ENCODE measurements at places on chromosomes 4 and X.

- no peak for DNase-seq
Observed at GRCh38 chrX:10611441-10612090, 8.8 kb downstream of the MID1 start.

DNA sequence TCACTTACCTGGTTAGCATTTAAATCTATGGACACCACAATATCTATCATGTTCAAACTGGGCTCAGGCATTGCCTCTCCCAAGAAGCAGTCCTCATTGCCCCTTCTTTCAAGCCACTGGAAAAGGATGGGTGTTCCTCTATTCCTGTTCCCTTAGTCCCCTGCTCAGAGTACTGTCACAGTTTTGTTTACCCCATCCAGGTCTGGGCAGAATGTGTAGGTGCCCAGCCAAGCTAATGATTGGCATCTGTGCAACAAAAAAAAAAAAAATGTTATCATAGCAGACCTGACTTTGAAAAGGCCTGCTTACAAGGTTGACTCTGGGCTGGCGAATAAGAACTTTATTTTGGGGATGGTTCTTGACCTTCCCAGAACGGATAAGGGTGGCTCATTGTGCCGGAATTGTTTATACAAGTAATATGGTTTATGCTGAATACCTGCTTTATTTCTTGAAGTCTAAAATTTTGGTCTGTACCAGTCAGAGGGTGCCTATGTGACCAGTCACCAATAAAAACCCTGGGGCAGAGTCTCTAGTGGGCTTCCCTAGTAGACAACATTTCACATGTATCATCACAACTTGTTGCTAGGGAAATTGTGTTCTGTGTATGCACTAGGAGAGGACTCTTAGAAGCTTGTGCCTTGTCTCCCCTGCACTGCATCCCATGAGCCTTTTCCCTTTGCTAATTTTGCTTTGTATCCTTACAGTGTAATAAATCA lies 47.9 kb downstream of the JADE3 start:
- DNase-seq: no peak

DNA sequence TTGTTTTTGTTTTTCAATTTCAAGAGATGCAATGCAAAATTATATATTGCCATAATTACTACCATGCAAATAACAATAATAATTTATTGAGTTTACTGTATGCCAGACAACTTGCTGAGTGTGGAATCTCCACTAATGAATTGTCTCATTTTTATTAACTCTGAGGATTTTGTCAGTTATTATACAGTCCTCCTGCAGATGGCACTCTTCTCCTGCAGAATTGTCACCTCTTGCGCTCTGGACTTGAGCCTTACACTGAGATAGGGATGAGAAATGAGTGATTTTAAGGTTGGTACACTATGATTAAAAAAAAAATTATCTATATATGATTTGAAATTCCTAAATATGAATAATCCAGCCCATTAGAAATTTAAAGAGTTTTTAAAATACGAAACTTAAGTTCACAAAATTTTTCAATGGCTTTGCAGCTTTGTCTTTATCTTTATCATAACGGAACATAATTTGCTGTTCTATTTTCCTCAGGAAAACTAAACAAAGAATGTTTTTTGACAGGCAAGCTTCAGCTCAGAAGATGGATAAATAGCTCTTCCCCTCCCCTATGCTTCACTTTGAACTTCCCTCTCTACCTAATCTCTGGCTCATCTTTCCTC lies 12.7 kb upstream of the PAQR3 start:
- DNase-seq: peak; percentile 7

GRCh38 chr4:89000844-89001360 lies 56.1 kb downstream of the FAM13A start:
- peak; percentile 92 for DNase-seq

DNA sequence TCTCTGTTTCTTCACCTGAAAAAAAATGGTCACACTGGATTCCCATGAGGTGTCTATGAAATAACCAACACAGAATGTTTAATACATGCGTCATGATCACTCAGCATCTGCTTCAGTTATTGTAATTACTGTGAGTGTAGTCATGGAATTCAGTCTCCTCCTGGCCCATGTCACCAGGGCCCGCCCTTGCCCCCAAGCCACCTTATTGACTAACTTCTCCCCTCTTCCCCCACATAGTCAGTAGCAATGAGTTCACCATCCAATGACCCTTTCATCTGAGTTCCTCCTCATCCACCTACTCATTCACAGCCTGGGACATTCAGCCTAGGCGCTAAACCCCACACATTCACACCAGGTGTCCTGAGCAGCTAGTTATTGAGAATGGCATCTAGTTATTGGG lies 15.6 kb downstream of the PNMA6F start:
- DNase-seq: no peak

DNA sequence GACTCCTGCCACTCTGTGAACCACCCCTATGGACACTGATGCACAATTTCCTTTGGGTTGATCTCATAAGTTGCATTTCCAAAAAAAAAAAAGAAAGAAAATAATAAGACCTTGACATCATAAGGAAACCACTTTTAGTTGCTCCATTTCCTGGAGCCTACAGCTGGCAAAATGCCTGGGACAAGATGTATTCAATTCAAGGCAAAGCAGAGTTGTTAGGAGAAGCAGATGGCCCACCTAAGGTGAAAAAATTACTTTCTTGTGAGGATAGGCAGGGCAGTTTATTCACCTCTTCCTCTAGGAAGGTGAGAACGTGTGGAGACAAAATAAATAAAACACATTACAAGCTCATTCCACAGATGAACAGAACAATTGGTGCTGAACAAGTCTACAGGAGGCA lies 14.1 kb upstream of the SCRG1 start:
- DNase-seq: no peak

- DNase-seq: no peak
Observed at GRCh38 chr4:99654361-99654761, 3.3 kb downstream of the C4orf54 start.

DNA sequence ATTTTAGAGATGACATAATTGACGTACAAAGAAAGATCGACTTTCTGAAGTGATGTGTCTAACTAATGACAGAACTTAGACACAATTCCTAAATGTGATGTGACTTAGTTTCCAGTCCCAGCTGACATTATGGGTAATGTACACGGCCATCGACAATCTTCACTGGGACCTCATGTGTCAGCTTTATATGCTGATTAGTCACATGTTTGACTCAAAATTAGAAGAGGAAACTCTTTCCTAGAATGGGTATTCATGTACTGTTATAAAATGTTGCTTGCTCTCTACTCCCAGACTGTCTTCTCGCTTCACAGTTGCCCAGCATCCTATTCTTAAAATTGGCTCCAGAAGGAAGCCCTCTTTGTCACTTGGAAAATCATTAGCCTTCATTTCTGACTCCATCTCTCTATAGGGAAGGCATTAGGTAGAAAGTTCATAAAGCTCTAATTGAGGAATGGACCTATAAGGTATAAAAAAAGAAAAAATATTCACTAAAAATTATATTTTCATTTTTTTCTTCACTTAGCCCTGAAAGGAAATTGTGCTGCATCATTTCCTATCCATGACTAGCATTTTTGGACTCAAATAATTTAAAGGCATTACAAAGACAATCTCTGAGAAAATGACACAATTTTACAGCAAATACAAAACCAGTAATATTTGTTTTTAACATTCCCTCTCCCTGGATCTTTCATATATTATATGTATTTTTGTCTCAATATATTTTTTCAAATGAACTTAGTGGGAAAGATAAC lies 554.6 kb downstream of the INPP4B start:
- DNase-seq: no peak

DNA sequence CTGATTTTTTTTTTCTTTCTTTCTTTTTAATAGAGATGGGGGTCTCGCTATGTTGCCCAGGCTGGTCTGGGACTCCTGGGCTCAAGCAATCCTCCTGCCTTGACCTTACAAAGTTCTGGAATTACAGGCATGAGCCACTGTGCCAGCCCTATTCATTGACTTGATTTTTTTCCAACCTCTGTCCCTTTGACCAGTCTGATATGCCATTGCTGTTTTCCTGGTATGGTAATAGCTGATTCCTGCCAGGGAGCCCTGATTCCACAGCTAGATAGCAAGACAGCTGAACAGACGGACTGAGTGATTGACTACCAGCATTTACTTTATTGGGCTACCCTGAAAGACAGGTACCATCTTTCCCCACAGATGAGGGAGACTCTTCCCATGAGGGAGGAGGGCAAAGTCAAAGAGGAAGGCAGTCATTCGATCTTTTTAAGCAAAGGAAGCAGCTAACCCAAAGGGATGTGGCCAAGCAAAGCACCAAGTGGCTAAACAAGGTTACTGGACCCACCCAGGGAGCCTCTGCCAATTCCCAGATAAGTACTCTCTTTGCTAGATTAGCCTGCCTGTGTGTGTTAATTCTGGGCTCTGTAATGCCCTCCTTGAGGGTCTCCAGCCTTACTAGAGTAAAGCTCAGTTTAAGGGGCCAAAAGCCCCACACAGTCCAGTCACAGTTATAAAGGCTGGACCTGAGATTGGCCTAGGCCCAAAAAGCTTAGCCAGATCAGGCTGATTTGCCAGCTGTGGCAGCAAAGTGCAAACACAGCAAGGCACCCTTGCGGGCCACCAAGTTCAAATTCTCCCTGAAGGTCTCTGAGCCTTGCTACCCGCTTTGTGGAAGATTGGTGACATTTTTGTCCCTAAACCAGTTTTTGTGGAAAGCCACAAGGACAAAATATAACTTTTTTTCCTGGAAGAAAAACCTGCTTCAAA lies 192.4 kb upstream of the GPC4 start:
- DNase-seq: no peak

DNA sequence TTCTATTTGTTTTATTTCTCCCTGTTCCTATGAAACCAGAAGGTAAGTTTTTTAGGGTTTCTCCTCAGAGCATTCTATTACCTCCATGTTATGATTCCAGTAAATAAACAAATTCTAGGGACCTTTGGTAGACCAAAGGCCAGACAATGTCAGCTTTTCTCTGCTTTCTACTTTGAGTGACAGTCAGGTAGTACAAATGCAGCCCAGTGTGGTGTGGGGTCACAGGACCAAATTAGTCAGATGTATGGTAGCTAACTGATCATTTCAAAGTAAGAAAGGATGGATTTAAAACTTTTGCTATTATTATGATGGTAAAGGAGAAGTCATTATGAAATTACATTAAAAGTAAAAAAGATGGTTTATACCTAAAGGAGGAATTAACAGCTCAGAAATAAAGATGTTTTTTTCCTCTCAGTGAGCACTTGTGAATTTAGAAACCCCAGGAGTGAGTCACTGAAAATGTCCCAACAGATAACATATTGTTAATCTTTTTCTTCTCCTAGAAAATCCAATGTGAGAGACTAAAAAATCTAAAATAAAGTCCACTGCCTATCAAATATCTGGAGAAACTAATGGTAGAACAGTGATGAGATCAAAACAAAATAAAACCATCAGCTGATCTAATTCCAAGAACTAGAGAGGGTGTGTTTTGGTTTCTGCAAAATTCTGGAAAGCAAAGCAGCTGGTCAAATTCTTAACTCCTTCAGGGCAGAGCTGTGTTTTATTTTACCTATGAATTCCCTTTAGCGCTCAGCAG lies 16.6 kb upstream of the KLHL2 start:
- DNase-seq: no peak

Data from NCI-H2081 treated with DMSO at 0.1 percent for 48 hours (cell line).